Uterine smooth muscle cell (primary cell): ENCODE measurements at places on chromosomes 12 and 14. TPM values are rescaled to one million over a fixed set of nuclear protein-coding genes. Genes with fewer than 3 reads are reported as not detected.

KRT5 gene
- 0.22 TPM in 1 of 2 replicates, not detected in the other for total RNA-seq

ABCD2 gene
- 0.25 and 0.33 TPM in 2 replicates for total RNA-seq

DAD1 gene
- 205 and 233 TPM in 2 replicates for total RNA-seq

GRIN2B gene
- total RNA-seq: under 0.01 and 0.22 TPM in 2 replicates

C3AR1 gene
- total RNA-seq: 0.11 and 0.12 TPM in 2 replicates

HSPB8 gene
- 17.8 and 18.9 TPM in 2 replicates for total RNA-seq

ZDHHC22 gene
- total RNA-seq: not detected in 2 replicates

MGP gene
- total RNA-seq: 4.0 and 45.0 TPM in 2 replicates

FAM186B gene
- 0.12 and 0.22 TPM in 2 replicates for total RNA-seq

COX8C gene
- total RNA-seq: not detected in 2 replicates
